Cortex of kidney (tissue), 1 donor: ENCODE measurements at places on chromosomes 13 and 19.

GRCh38 chr19:30183807-30184490 lies 188.2 kb upstream of the ZNF536 start:
- no peak for DNase-seq

GRCh38 chr13:106917024-106917571 lies 349.2 kb upstream of the ARGLU1 start:
- no peak for DNase-seq

DNA sequence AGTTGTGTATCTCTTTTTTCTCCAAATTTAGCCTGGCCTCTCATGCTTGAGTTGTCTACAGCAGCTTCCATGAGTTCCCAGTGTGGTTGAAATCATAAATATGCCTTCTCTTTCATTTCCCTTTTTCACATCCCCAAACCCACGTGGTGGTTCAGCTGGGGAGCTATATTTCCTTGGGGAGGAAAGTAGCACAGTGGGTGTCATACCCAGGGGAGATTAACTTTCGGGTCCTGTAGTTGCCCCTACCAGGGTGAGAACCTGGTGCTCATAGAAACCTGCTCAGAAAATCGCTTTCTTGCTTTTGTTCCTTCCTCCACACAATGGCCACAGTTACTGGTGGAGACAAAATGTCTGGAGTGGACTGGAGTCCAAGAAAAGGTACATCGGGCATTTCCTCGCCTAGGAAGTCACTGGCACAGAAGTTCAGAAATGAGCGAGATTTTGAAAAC lies 7.0 kb upstream of the LILRA4 start:
- DNase-seq, result no peak

GRCh38 chr13:75432045-75432444 lies 49.9 kb downstream of the TBC1D4 start:
- DNase-seq, result no peak

GRCh38 chr13:48009284-48009683 lies 8.2 kb upstream of the SUCLA2 start:
- no peak for DNase-seq

DNA sequence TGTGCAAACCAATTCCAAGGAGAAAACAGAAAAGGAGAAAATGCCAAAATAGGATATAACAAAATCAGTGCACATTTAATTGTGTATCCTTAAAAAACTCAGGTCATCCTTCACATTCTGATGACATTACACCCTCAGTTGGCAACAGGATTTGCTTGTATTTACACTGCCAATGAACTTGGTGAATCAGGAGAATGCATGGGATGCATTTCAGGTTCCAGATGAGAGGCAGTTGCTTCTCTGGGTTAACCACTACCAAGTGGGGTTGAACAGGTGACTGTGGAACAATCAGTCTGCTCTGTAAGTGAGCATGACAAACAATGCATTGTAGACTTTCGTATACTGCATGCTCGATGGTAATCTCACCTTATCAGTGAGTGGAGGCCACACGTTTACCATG lies 79.1 kb downstream of the STARD13 start:
- no peak for DNase-seq

GRCh38 chr13:95620030-95620824 lies 24.3 kb downstream of the DZIP1 start:
- no peak for DNase-seq

DNA sequence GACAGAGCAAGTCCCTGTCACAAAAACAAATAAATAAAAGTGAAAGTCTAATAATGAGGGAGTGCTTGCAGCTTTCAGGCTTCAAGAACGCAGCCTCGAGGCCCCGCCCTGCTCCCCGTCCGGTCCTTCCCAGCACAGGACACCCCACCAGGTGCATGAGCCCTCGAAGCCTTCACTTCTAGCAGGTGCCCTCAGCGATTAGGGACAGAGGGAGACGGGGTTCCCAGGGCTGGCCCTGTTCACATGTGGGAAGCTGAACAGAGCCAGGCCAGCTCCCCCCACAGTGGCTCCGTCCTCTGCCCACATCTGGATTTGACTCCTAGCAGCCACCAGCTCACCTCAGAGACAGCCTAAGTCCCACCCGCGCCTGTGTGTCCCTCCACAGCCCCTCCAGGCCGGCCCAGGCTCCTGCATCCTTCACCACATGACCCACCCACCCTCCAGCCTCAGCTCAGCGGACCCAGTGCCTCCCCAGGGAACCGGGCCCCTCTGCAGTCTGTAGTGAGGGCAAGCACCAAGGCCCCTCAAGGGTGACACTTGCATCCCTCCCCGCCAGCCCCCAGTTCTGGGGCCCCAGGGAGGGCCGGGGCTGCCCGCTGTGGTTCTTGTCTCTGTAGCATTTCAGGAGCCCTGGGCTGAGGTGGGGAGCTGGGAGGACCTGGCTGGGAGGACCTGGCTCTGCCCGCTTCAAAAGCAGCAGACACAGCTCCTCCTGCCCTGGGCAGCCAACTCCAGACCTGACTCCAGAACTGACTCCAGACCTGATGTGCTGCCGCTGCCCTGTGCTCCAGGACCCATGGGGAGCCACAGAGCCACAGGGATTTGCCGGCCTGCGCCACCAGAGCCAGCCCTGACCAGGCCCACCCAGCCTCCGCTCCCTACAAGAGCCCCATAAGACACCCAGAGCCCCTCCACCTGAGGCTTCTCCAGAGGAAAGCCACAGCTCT lies 27.2 kb downstream of the GPX4 start:
- no peak for DNase-seq

- no peak for DNase-seq
Measured at GRCh38 chr13:50979187-50979586, 69.6 kb downstream of the RNASEH2B start.

- no peak for DNase-seq
Measured at GRCh38 chr19:29293292-29293691, 80.3 kb upstream of the UQCRFS1 start.

DNA sequence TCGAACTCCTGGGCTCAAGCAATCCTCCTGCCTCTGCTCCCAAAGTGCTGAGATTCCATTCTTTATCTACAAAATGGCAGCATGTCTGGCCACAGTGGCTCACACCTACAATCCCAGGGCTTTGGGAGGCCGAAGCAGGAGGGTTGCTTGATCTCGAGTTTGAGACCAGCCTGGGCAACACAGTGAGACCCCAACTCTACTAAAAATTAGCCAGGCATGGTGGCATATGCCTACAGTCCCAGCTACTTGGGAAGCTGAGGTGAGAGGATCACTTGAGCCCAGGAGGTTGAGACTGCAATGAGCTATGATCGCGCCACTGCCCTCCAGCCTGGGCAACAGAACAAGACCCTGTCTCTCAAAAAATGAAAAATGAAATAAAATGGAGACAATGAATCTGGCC lies 6.1 kb downstream of the NAPA start:
- no peak for DNase-seq

DNA sequence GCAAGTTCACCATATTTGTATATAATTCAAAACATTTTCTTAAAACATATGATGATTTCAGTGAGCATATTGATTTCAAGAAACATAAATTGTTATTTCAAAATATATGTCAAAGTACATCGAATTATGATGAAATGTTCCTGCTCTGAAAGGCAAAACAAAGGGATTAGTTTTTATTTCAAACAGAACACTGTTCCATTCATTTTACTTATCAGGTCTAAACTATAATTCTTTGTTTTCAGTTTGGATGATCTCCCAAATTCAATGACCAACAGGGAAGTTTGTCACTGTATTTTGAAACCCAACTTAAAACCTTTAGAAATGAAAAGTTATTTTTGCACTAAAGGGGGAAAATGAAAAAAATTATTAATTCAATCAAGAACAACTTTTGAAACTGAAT lies 610.2 kb downstream of the SLITRK1 start:
- DNase-seq, result no peak

DNA sequence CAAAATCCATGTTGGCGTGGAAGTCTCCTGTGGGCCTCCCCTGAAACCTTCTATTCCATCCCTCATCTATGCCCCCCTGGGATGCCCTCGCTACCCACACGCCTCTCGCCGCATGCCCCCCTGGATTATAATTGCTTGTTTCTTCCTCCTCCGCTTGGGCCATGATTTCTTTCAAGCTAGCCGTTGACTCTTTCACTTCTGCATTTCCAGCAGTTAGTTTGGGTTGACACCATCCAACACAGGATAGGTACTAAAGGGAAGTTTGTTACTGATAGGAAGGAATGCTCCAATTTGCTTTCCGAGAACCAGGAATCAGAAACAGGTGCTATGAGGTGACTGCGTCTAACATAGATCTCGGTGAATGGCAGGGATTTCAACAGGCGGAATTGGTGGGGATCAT lies 7.7 kb upstream of the SLC25A15 start:
- no peak for DNase-seq

DNA sequence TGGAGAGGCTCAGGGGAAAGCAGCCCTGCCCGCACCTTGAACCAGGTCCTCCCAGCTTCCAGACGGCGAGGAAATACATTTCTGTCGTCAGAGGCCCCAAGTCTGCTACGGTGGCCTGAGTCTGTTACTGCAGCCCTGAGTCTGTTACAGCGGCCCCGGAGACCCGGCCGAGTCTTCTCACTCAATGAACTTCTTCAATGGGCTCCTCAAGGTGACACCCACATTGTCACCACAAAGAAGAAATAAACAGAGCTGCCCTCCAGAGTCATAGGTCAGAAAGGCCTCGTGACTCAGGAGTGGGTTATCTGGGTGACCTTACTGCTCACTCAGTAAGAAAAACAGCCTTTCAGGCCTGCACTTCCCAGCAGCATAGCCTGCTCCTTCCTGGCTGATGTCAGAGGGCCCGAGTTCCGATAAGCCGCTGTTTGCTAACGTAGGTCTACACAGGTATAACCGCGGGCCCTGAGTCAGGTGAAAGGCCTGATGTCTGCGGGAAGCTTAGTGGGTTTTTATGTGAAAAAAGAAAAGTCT lies 66.9 kb upstream of the TM9SF2 start:
- no peak for DNase-seq

- no peak for DNase-seq
Measured at GRCh38 chr19:47512183-47512947, 2.5 kb downstream of the NAPA start.

DNA sequence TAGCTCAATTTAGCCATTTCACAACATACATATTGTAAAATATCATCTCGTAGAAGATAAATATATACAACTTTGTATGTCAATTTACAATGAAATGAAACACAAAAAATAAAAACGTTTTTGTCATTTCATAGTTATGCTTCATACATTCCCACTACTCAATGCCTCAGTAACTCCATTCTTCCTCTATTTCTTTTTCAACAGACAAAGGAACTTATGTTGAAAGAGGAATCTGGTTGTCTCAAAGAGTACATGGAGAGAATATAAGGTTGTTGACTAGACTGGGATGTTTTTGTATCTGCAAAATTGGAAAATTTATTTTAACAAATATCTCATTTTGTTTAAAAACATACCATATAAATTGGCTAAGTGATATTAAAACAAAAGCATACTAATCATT lies 12.8 kb downstream of the KCTD12 start:
- no peak for DNase-seq

DNA sequence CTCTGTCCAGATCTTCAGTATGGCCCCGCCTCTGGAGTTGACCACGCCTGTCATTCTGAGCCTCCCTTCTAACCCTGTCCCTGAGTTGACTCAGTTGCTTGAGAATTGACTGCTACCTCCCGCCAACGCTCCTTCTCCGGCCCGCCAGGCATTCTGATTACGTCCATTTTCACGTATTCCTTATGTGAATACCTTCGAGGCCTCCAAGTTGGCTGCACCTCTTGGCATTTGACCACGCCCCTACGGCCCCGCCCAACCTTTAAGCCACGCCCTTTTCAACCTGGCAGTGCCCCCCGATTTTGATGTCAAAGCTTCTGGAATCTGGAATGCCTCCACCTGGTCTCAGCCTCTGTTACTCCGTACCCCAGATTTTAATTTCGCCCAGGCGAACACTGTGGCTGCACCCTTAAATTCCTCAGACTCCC lies 1.7 kb upstream of the EML2 start:
- no peak for DNase-seq

- DNase-seq, result no peak
Measured at GRCh38 chr13:106032441-106032840, 503.0 kb downstream of the EFNB2 start.

DNA sequence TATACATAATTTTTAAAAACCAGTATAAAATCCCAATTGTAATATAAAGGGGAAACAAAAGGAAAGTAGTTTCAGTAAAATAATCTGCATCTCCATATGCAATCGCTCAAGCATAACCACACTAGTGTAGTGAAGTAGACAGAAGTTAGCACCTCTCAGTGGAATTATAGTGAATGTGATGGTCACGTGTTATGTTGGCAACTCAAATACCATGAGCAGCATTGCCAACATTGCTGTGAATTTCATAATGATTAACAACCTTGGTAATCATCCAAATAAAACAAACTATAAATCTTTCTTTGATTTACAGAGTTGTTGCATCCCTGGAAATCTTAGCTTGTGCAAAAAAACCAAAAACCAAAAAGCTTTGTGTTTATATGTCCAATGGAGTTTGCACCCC lies 77.3 kb upstream of the SIAH3 start:
- no peak for DNase-seq
